Ovary (tissue), 10 donors: ENCODE measurements at places on chromosomes 3 and 15. TPM values are rescaled to one million over a fixed set of nuclear protein-coding genes. Genes with fewer than 3 reads are reported as not detected.

GRCh38 chr3:161020256-161020655 lies 84.9 kb downstream of the B3GALNT1 start:
- DNase-seq: no peak

DNA sequence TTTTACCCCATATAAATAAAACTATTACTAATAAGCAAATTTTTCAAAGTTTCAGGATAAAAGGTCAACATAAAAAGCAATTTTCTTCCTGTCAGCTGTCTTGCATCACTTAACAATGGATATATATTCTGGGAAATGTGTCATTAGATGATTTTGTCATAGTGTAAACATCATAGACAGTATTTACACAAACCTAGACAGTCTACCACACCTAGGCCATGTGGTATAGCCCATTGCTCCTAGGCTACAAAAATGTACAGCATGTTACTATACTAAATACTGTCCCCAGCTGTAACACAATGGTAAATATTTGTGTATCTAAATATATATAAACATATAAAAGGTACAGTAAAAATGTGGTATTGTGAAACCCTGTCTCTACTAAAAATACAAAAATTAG lies 156.7 kb downstream of the ANO10 start:
- DNase-seq: no peak

DNA sequence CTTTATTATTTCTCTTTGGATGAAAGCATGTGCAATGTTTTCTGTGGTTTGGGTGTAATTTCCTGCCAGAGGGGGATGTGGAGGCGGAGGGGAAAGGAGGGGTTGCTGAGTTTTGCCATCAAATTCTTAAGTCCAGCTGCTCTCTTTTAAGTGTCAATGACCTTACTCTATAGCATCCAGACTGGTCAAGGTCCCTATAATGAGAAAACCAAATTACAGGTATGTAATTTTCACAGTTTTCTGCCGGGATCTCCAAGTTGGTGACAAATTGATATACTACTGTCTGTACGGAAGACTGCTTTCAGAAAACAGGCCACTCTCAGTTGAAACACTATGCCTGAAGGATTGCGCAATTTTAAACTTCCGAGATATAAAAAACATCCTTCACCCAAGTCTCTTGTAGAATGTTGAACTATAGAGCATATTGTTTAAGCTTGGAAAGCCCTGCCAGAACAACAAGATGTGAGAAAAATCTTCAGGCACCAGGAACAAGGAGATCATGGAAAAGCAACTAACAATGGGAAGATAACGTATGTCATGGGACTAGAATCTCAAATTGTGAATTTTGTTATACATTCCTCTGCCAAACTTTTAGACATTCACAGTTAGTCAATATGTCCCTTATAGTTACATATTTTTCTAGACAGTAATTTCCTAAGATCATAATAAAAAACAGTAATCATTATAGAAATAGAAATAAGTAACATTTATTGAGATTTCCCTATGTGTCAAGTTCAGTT lies 300.7 kb upstream of the SATB1 start:
- no peak for DNase-seq

GRCh38 chr3:100708644-100708988 lies 678 bp upstream of the TFG start:
- no peak for DNase-seq

- no peak for DNase-seq
Measured at GRCh38 chr3:120021523-120021922, 72.7 kb downstream of the GSK3B start.

- no peak for DNase-seq
Measured at GRCh38 chr3:185093116-185093515, 59.7 kb downstream of the C3orf70 start.

DNA sequence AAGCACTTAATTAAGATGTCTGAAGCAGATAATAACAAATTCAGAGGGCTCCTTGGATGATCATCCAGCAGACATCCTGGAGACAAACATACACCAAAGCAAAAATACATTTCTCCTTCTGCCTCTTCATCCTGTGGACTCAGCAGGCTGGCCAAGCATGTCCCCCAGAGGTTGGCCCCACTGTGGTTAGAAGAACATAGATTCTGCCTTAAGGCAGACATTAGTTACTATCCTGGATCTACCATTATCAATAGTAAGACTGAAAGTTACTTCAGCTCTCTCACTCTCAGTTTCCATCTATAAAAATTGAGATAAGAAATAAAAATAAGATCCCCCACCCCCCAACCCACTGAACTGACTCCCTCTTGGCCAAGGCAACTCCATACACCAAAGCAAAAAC lies 28.6 kb upstream of the TGFBR2 start:
- DNase-seq: no peak

- no peak for DNase-seq
Measured at GRCh38 chr3:50415061-50415460, 55.7 kb upstream of the TMEM115 start.

- no peak for DNase-seq
Measured at GRCh38 chr3:98711426-98711825, 51.7 kb upstream of the ST3GAL6 start.

- DNase-seq: no peak
Measured at GRCh38 chr3:58742239-58742638, 75.7 kb upstream of the FAM3D start.

DNA sequence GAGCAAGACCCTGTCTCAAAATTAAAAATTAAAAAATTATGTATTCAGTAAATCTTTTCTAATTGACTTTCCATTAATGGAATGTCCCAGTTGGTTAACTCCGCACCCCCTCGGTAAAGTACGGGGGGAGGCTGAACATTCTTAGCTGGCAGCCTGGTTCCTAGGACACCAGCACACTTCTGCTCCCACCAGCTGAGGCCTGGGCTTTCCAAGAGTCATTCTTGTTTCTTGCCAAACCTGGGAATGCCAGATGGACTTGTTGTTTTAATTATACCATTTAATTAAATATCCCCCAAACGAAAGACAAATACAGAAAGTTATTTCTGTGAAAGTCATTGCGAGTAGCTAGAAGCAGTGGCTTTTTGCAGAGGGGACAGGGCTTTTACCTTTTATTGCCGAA lies 179.4 kb downstream of the VGLL4 start:
- DNase-seq: no peak

- peak; percentile 82 for DNase-seq
Measured at GRCh38 chr3:143119009-143119914, at the start of gene CHST2. TSS of gene CHST2 (plus strand) at chr3:143119771. CDS start at chr3:143120817, 1,046 bp downstream.

- DNase-seq: no peak
Measured at GRCh38 chr15:58559904-58560588, 128.3 kb downstream of the LIPC start.

DNA sequence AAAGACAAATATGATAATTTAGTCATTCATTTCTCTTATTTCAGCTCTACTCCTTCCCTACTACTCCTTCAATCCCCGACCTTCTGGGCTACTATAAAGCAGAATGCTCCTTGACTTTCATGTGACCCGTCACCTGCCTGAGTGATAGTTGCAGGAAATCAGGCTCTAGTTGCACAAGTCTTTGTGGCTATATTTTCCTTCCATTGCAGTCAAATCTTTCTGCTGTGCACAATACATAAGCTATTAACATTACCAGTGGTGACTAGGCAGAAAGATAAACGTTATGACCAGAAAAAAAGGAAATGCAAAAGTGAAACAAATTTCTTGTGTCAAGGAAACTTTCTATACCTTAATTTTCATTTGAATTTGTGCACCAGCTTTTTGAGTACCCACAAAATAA lies 2.3 kb downstream of the SUCNR1 start:
- DNase-seq: no peak

GRCh38 chr15:95520511-95520910 lies 810.0 kb upstream of the NR2F2 start:
- DNase-seq: no peak

DNA sequence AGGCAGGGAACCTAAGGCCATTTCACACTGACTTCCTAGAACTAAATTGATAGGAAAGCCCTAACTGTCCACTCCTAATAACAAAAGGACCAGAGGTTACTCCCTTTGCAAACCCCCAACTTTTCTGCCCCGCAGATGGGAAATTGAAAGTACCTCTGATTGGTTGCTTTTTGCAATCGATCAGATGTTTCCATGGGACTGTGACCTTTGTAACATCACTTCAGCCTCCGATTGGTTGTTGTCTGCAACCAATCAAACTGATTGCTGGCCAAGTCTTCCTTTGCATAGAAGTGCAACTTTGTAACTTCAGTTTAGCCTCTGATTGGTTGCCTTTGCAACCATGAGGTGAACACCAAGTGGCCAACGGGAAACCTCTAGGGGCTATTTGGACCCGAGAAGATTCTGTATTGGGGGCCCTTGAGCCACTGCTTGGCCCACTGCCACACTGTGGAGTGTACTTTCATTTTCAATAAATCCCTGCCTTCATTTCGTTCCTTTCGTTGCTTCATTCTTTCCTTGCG lies 11.3 kb upstream of the KNL1 start:
- DNase-seq: no peak

GRCh38 chr3:156443079-156443478 lies 111.8 kb downstream of the SSR3 start:
- no peak for DNase-seq

DNA sequence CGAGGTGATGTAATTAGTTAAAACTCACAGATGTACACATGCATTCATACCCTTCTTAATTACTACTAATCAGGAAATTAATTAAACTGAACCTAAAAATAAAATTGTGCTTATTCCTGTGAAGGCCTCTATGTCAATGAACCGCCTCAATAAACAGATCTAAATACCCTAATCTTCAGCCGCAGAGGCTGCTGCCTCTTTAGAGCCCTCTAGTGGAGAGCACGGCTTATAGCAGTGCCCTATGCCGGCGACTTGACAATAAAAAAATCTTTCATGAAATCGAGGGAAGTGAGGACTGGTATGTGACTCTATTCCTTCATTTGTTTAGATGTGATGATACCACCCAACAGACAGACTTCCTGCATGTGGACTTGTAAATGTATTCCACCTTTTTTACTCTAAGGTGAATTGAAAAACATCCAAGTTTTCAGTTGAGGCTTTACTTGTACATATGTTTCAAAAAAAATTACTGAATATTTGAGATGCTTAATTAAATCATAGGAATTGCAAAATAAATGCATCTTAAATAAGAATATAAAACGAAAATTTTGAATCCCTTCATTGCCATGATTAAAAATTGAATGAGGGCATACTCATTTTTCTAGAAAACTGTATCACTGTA lies 8.3 kb upstream of the EPHA3 start:
- no peak for DNase-seq

DNA sequence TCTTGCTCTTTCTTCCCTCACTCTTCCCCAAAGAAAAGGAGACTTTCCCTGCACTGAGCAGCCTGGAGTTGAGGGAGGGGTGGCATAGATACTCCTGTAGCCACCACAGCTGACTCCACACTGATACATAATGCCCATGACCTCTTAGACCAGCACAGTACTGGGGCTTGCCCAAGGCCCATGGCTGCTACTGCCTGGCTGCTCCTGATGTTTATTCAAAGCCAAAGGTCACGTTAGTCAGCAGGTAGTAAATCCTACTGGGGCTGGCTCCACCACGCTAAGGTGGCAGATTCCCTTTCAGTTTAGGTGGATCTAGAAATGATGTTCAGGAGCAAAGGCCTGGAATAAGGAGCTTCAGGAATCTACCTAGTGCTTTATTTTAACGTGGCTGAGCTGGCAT lies 212.7 kb downstream of the C3orf38 start:
- DNase-seq: no peak

DNA sequence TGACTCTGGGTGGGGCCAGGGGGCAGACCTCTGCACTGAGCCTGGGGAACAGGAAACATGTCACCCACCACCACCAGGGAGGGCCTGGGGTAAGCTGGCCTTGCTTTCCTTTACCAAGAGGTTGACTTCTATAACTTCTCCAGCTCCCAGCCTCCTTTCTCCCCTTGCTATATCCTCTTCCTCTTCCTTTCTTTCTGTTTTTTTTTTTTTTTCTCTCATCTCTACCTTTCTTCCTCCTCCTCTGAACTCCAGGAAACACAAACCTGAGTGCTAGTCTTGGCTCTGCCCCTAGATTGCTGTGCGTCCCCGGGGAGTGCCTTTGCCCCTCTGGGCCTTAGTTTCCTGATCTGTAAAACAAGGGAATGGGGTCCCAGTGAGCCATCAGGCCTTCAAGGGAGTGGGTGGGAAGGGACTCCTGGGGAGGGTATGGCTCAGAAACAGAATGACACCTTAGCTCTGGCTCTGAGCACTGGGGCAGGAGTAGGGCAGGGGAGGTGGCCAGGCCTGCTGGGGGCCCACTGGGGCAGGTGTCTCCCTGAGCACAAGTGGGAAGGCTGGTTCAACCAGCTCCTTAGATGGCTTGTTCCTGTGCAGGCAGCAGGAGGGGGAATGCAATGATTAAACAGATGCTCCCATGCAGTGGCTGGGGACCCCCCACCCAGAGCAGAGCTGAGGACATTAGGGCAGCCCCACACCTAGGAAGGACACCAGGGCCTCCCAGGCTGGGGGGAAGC lies 4.3 kb downstream of the SNX33 start:
- no peak for DNase-seq

DNA sequence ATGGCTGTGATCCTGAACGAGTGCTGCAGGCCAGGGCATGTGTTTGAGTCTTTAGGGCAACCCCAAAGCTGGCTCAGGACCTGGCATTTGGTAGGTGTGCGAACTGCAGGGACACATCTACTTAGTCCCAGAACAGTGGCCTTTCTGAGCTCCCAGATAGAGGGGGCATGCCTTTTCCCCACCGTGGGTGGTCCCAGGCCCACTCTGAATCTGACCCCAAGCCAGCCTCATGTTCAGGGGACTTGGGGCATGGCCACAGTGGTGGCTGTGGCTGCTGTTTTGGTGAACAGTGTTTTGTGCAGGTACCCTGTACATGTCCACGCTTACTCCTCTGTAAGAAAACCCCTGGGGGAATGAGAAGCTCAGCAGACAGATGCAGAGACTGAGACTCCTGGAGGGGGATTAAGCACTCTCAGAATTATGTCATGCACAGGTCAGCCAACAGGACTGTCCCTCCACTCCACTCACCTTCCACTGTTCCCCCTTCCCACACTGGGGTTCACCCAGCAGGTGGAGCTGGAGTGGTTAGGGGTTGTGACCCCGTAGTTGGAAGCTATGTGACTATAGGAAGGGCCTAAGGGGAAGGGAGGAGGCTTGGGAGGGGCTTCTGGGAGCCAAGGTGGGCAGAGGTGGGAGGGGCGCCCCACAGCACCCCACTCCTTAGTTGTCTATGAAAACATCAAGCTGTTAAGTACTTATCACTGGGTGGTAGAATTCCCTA lies 16.4 kb downstream of the ESYT3 start:
- peak; percentile 12 for DNase-seq

Gene PLAAT1
- 1.9 TPM for polyA plus RNA-seq

Gene LMAN1L
- not detected for polyA plus RNA-seq

Gene DPPA2
- not detected for polyA plus RNA-seq

Gene UBA7
- polyA plus RNA-seq: 58.0 TPM

Gene PCSK6
- 3.8 TPM for polyA plus RNA-seq

Gene CCDC54
- not detected for polyA plus RNA-seq

Gene CLRN1
- not detected for polyA plus RNA-seq

Gene GUCA1C
- 0.38 TPM for polyA plus RNA-seq

Gene LRTM1
- not detected for polyA plus RNA-seq

Gene CYP8B1
- polyA plus RNA-seq: not detected

Gene CD200R1
- 2.8 TPM for polyA plus RNA-seq

Gene TWF2
- 14.3 TPM for polyA plus RNA-seq

Gene SYNPR
- not detected for polyA plus RNA-seq

Gene LYZL4
- not detected for polyA plus RNA-seq

Gene GOLGA8Q
- polyA plus RNA-seq: 0.70 TPM

Gene SHF
- 17.5 TPM for polyA plus RNA-seq

Gene RTP1
- polyA plus RNA-seq: not detected
